ENCODE measurements at places on chromosomes 4 and X. TPM values are rescaled to one million over a fixed set of nuclear protein-coding genes. Genes with fewer than 3 reads are reported as not detected.

GRCh38 chr4:52660643-52661042 is 1.5 kb upstream of the USP46 start:
- no peak for DNase-seq

GPR119 gene
- not detected for total RNA-seq

- DNase-seq, result no peak
Measured at GRCh38 chr4:76984127-76984526, 34.6 kb downstream of the SEPTIN11 start.

GRCh38 chrX:50719614-50720013 is 94.4 kb downstream of the SHROOM4 start:
- no peak for DNase-seq

- DNase-seq, result no peak
Measured at GRCh38 chrX:68983004-68983857, 154.4 kb downstream of the EFNB1 start.

RAB39B gene
- 7.1 TPM for total RNA-seq

DNA sequence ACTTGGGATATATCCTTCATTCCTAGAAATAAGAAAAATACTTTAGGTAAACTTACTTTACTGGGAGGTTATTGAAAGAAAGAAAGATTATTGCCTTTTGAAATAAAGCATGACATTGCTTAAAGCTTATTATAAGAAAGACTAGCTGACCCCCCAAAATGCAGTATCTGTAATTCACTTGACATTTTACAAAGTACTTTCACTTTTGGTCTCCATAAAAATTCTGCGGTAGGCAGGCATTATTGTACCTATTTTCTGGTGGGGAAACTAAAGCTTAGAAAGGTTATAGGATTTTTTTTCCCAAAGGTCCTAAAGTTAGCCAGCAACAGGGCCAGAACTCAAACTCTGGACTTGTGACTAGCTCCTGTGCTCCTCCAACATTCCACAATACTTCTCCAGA is 29.7 kb upstream of the TXK start:
- DNase-seq, result no peak

MAGEA8 gene
- not detected for total RNA-seq

DNA sequence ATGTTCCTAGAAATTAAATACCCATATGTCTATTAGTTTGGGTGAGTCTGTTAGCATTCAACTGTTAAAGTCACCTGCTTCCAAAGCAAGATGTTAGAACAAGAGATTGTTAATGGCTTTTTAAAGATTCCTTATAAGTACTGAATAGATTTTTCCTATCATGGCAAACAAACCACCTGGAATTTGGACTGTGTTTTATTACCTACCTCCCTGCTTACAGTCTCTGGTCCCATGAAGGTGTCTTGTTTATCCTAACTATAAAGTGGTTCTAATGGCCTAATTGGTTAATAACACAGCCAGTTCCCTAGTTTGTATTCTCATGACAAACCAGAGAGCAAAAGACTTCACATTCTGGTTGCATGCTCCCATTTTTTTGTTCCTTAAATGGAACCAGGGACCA is 149.5 kb downstream of the PPP1R2C start:
- DNase-seq, result no peak

TMEM175 gene
- 43.6 TPM for total RNA-seq

DNA sequence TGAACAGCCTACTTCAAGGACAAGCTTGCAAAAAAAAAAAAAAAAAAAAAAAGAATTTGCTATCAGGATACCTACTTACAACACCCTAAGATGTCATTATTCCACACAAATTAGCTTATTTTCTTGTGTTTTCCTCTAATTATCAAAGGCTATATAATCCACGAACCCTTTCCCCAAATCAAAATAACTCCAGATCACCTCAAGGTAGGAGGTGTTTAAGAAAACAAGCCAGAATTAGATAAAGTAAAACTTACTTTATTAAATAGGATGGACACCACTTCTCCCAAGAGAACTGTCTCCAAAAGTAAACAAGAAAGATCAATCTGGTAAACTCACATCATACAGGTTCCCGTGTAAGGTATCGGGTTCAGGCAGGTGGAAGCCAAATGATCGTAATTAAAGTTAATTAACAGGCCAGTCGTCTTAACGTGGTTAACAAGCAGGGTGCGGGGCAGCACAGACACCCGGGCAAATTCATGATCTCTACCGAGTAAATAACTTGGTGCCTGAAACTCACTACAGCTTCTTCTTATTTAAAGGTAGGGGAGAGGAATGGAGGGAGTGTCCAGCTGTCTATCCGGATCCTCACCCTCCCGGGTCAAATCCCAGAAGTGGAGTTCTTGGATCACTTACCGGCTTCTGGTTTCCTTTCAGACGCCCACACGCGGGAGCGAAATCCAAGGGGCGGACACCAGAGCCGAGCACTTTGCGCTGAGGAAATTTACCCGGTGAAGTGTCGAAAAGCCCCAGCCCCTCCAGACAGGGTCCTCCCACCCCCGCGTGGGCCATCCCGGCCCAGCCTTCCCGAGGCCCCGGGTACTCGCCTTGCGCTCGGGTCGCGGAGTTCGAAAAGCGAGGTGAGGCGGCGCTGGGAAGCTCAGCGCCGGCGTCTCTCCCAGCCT is 708 bp downstream of the ARAP2 start:
- DNase-seq, result no peak

DNA sequence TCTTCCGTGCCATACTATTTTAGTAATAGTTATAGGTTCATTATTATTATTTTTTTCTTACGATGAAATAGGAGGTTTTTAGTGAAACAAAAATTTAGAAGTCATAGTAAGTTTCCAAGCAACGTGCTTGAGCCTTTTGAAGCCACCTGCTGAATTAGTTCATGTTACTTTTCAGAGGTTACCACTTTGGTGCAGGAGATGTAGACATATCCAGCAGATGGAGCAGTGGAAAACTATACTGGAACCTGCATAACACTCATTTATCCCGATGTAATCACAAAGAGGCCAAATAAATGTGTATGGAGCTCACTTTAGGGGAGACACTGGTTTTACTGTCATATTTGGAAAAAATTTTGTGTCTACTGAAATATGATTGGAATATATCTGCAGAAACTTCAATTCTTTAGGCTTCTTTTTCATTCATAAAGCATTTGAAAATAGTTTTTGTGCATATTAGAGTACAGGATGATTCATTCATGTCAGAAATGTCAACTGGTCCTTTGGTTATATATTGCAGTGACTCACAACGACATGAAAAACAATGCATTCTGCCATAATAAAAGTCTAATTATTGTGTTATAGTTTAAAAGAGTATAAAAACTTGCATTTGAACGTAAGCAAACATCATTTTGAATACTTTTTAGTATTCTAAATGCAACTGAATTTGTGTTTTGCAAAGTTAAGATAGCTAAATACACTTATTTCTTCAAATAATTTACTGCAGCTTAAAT is 2182.9 kb upstream of the TENM3 start:
- no peak for DNase-seq

- no peak for DNase-seq
Measured at GRCh38 chrX:11426712-11427452, 133.7 kb downstream of the AMELX start.

PLRG1 gene
- 42.5 TPM for total RNA-seq

DNA sequence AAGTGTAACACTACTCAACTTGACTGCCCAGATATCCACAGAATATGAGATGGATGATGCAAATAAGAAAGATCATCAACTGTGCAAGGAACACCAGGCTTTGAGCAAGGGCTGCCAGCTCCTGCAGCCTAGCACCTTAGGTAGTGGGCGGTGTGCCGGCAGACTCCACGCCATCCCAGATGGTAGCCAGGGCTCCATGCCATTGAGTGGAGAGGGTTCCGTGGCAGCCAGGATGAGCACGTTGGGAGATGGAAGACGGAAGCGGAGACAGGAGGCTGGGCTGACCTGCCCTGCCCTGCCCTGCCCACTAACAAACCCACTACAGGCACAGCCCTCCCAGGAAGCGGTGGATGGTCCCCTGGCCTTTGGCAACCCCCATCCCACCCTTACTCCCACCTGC is 51.9 kb downstream of the TMPRSS11F start:
- DNase-seq, result no peak

DNA sequence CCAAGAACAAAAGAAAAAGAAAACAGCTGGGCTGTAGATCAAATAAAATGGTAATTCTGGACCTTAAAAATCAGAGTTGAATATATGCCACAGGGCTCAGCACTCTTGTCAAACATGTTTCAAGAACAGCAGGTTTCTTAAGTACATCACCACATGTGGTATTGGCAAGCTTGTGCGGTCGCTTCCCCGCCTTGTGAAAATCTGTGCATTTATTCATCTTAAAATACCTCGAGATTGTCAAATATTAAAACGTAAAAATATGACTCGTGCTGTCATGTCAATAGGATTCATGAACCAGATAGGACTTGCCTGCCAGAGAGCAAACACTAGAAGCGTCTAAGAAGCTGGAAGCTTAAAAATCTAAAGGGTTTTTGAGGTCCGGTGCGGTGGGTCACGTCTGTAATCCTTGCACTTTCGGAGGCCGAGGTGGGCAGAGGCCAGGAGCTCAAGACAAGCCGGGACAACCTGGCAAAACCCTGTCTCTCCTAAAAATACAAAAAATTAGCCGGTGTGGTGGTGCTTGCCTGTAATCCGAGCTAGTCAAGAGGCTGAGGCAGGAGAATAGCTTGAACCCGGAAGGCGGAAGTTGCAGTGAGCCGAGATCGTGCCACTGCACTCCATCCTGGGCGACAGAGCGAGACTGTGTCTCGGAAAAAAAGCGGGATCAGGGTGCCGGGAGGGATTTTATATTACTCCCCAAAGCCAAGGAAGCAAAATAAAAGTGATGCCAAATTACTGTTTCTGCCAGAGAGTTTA is 40.2 kb upstream of the TMEM154 start:
- DNase-seq, result no peak

SULT1B1 gene
- total RNA-seq, result 6.3 TPM

CCNB3 gene
- total RNA-seq, result 0.47 TPM

DNA sequence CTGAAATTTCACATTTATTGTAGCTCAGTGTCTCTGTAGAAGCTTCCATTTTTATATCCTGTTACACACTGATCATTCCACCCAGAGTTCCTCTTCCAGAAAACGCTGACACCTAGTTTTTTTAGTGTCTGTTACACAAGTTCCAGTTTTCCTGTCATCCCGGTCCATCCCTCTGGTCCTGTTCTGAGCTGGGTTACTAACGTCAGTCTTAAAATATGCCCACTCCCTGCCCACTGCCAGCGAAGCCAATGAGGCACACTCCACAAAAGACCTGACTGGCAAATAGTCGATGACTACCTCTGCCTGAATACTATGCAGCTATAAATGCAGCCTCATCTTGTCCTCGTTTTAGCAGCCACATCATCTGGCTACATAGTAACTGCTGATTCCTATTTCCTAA is 30.9 kb upstream of the DDX3X start:
- no peak for DNase-seq

- no peak for DNase-seq
Measured at GRCh38 chrX:153793291-153793690, 884 bp downstream of the IDH3G start.

DCAF12L1 gene
- total RNA-seq, result not detected

GRCh38 chr4:7183161-7183560 is 9.2 kb upstream of the SORCS2 start:
- no peak for DNase-seq

PITX2 gene
- not detected for total RNA-seq
